ENCODE measurements at places on chromosomes 7 and 10.

GRCh38 chr10:14112056-14112455 lies 218.7 kb downstream of the FRMD4A start:
- no peak for DNase-seq

- no peak for DNase-seq
Observed at GRCh38 chr7:30915005-30915601, 3.5 kb downstream of the AQP1 start.

GRCh38 chr7:74155810-74156395 lies 18.3 kb upstream of the EIF4H start:
- no peak for DNase-seq

DNA sequence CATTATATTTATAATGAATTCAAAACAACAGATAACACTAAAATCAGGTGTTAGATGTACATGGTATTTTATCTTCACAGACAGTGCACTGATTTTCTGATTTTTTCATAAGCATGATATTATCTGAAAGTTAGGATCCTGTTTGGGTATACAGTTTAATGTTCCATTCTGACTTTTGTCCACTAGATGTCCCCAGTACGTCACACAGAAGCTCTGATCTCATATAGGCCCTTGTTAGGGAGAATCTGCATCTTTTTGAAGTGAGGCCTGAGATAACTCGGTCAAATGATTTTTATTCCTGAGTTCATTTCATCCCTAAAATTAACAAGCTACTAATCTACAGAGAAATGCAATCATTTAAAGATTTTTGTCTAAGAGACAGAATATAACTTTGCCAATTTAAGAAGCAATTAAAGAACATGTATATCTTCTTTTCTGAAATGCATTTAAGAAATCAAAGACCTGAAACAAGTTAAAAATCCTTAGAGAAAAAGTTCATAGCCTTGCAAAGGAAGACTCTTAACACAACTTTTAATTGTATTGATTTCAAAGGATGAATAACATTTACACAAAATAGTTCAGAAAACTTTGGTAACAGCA lies 72.0 kb upstream of the TES start:
- peak; percentile 50 for DNase-seq

- DNase-seq: no peak
Observed at GRCh38 chr7:27134392-27134791, 3.8 kb upstream of the HOXA4 start.

DNA sequence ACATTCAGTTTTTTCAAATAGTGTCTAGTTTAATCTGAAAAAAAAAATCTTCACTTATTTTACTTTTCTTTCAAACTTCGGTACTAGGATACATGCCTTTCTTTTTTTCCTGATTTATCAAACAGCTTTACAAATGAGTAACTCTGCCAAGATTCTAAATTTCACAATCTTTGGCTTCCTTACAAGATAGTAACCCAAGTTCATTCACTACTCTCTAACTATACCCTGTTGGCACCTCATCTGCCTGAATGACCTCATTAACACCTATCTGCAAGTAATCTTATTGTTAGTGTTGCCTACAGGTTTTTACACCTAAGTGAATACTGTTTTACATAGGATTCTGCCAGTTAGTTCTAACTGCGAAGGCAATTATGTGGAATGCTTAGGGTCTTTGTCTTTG lies 159.8 kb downstream of the FOXP2 start:
- DNase-seq: peak; percentile 65

- no peak for DNase-seq
Observed at GRCh38 chr7:128103498-128104107, 72.4 kb upstream of the LRRC4 start.

DNA sequence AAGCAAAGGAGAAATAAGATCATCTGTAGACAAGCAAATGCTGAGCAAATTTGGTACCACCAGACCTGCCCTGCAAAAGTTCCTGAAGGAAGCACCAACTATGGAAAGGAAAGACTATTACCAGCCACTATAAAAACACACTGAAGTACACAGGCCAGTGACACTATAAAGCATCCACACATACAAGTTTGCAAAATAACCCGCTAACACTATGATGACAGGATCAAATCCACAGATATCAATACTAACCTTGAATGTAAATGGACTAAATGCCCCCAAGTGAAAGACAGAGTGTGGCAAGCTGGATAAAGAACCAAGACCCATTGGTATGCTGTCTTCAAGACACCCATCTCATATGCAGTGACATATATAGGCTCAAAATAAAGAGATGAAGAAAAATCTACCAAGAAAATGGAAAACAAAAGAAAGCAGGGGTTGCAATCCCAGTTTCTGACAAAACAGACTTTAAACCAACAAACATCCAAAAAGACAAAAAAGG lies 18.2 kb upstream of the PDK4 start:
- DNase-seq: no peak

DNA sequence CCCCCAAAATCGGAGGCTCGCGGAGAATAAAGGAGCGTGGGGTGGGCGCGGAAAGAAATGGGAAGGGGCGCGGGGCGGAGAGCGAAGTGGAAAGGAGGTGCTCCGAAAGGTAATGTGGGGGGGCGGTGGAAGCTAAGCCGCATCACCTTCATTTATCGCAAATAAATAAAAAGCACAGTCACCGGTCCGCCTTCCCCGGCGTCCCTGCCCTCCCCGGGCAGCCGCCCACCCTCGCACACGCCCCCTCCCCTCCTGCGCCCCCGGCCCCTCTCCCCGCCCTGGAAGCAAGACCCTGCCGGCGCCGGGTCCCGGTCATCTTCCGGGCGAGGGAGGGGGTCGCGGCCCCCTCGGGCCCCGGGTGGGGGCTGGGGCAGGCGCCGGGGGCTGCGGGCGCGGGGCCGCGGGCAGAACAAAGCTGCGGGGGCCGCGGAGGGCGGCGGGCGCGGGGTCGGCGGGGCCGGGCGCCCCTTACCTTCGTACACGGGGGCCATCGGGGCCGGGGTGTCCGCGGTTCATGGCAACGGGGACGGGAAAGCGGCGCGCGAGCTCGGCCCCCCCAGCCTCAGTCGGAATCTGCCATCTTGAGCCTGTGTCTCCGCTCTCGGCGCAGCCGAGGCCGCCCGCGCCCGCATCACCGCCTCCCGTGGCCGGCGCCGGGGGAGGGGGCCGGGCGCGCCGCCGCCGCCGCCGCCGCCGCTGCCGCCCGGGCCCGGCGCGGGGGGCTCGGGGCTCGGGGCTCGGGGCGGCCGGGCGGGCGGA lies 486 bp downstream of the HIPK2 start:
- peak; percentile 12 for DNase-seq

GRCh38 chr7:42883950-42884349 lies 27.9 kb downstream of the C7orf25 start:
- no peak for DNase-seq

Data from NCI-H446 (cell line).